ENCODE measurements at places on chromosomes 11 and 22.

- DNase-seq = no peak
Measured at GRCh38 chr11:10443721-10444235, 11.3 kb upstream of the AMPD3 start.

DNA sequence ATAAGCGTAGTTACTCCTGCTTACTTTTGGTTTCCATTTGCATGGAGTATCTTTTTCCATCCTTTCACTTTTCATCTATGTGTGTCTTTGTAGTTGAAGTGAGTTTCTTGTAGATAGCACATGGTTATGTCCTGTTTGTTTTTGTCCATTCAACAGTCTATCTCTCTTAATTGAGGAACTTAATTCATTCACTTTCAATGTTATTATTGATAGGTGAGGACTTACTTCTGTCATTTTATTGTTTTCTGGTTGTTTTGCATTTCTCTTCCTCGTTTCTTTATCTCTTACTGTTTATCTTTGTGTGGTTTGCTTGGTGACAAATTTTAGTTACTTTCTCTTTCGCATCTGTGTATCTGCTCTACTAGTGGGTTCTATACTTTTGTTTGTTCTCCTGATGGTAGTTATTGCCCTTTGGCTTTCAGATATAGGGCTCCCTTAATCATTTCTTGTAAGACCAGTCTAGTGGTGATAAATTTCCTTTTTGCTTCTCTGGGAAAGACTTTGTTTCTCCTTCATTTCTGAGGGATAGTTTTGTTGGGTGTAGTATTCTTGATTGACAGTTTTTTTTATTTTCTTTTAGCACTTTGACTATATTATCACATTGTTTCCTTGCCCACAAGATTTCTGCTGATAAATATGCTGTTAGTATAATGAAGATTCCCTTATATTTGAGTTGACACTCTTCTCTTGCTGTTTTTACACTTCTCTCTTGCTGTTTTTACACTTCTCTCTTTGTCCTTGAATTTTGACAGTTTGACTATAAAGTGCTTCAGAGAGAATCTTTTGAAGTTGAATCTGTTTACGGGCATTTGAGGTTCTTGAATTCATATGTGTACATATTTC is 9.0 kb upstream of the RAG1 start:
- DNase-seq = no peak

- DNase-seq = no peak
Measured at GRCh38 chr11:114051558-114051957, 8.0 kb upstream of the ZBTB16 start.

GRCh38 chr11:124920870-124921609 is 2.0 kb downstream of the HEPN1 start:
- DNase-seq = peak; percentile 73

DNA sequence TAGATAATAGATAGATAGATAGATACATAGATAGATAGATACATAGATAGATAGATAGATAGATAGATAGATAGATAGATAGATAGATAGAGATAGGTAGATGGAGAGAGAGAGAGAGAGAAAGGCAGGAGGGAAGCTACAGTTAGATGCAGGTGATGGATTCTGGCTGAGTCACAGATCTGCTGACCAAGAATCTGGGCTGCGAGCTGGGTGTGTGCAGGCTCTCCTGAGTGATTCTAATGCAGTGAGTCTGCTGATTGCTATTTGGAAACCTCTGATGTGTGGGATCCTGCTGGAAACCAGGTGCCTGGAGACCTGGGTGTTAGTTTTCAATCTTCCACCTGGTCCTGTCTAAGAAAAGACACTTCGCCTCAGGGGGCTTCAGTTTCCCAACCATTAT is 1441.8 kb downstream of the TBC1D22A start:
- no peak for DNase-seq

GRCh38 chr22:20578707-20579106 is 71.3 kb downstream of the MED15 start:
- no peak for DNase-seq

DNA sequence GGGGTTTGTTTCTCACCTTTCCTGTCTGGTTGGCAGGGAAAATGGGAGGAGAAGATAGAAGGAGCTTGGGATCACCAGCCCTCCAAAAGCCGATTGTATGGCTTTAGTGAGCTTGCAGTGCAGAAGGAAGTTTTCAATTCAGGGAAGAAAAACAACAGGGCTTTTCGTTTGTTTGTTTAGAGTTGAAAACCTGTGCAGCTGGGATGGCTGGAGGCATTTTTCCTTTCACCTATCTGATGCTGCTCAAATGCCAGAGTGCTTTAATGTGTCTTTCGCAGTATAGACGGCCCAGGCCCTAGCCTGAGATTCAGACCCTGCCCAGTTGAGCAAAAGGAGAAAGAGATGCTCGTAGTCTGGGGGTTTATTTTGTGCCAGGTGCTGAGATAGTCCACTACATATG is 87.9 kb downstream of the INSC start:
- DNase-seq = no peak

GRCh38 chr22:49633010-49633324 is 194.7 kb downstream of the BRD1 start:
- DNase-seq = no peak

DNA sequence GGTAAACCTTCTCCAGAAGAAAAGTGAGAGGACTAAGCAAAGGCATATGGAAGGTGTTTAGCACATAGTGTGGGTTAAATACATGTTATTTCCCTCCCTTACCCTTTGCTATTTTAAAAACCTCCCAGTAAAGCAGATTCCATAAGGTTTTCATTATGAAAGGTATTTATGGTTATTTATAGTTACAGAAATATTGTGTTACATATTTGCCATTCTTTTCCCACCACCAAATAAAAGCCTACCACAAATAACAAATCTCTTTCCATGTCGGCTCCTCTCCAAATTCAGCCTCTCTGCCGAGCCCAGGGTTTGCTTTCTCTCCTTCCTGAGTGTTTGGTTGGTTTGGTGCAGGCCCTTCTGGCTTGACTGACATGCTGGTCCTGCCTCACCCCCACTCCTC is 64.4 kb downstream of the INSC start:
- DNase-seq = peak; percentile 86

GRCh38 chr11:2447951-2448650 is 3.3 kb downstream of the KCNQ1 start:
- DNase-seq = no peak

DNA sequence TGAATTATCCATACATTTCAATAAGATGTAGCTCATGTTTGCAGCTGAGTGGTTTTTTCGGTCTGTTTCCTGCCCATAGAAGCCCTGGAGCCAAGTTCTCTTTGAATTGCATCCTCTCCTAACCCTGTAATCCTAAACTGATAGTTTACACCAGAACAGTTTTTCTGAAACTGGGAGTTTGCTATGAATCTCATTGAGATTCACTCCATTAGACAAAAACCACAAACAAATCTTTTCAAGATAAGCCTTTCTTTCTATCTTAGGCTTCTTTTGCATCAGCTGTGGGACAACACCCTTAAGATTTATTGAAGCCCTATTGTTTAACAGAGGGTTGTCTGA is 324.8 kb downstream of the DYNC2H1 start:
- peak; percentile 24 for DNase-seq

DNA sequence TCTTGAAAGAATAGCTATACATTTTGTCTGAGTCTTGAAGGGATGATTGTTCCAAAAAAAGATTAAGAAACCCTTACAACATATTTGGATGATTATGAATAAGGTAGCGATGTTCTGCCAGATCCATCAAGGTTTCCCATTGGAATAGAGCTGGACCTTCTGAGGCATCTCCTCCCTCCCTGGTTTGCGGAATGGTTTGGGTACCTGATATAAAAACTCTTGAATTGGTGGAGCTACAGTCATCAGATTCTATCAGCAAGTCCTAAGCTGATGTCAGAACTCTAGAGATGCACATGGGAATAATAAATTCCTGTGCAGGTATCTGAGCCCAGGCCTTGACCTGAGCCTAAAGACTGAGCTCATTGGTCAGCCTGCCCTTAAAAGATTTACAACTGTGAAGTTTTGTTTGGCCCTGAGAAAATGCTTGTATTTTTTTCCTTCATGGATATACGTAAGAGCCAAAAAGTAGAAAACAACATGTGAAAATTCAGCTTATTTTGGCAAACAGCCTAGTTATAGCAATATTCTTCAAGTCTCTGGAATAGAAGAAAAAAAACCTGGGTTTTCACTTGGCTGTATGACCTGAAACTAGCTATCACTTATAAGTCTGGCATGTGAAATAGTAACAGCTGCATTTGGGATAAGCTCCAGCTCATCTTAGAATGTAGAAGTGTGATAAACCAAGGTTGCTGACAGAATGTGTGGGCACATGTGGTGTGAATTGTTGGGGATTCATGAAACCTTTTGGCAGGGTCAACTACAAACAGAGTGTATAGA is 265.7 kb upstream of the CTSC start:
- peak; percentile 17 for DNase-seq

- DNase-seq = no peak
Measured at GRCh38 chr11:36447947-36448346, 62.1 kb downstream of the TRAF6 start.

- no peak for DNase-seq
Measured at GRCh38 chr11:94017446-94017845, 3.7 kb upstream of the HEPHL1 start.

GRCh38 chr11:119115484-119116234 is 5.7 kb upstream of the HINFP start:
- no peak for DNase-seq

DNA sequence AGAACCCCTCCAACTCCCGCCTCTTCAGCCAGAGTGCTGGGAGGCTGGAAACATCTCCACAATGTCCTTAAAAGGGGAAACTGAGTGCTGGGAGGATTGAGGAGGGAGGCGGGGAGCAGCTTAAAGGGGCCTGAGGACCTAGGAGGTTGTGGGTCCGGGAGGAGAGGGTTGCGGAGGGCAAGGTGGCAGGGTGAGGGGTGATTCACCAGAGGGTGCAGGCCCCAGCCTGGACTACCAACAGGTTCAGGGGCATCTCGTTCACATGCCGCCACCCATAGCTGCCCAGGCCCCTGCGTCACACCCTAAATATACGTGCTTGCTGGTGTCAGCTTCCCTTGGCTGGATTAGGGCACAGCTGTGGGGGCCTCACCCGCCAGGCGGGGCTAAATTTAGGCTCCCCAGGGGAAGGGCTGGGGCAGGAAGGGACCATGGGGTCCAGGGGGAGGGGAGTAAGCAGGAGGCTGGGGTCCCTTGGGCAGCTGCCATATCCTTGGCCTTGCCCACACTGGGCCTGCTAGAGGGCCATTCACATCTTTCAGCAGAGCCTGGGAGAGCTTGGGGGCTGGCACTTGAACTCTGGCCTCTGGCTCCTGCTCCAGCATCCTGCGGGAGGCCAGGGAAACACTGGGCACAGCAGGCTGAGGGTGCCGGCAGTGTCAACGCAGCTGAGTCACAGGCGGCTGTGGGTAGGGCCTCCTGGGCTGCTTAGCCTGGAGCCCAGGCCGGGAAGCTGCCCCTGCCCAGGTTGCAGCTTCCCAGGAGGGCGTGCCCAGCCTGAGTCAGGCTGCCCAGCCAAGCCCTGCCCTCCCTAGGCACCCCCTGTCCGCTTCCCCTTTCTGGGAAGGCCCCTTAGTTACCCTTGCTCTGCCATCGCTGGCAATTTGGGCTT is 1.3 kb downstream of the EHBP1L1 start:
- peak; percentile 74 for DNase-seq

DNA sequence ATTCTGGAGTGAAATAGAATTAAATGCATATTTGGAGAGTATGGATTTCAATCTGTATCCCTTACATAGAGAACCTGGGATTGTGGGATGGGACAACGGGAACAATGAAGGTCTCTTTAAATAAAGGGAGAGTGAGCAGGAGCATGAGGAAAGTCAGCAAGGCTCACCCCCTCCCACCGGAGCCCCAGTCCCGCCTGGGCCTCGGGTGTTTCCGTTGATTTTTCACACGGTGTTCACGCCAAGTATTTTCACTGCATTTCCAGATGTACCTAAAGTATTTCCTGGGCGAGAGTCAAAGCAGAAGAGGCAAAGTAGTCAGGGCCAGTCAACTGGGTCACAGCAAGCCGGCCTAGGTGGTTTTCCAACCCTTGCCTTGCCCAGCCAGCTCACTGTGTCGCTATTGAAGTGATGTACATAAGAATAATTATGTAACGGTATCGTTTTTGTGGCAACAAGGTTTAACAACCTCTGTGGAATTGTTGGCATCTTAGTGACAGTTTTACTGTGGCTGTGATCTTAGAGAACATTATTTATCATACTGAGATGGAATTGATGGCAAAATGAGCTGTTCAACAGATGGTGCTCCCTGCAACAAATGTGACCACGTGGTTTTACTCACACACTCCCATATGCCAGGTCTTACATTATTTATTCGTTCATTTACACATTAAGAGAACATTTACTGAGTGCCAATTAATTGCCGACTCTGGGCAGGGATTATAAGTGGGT is 177.3 kb downstream of the ADAMTS15 start:
- DNase-seq = no peak

DNA sequence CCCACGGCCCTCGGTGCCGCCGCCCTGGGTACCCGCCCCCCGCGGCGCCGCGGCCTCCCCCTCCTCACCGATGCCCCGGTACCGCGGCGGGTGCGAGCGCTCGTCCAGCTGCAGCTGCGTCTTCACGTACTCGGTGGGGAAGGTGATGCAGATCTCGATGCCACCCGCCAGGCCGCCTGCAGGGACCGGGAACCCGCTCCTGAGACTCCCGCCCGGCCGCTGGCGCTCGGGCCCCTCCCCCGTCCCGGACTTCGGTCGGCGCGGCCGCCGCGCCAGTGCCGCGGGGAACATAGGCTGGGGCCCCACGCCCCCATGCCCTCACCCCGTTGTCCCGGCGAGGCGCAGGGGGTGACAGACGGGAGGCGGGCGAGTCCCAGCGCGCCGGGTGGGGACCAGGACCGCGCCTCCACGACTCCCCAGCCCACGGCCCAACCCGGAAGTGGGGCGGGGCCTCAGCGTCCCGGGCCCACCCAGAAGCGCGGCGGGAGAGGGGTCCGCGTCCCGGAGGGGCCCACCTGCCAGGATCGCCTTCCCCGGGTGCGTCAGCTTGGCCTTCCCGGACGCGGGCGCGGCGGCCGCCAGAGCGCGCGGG is 375 bp downstream of the SLC25A1 start:
- DNase-seq = peak; percentile 76

DNA sequence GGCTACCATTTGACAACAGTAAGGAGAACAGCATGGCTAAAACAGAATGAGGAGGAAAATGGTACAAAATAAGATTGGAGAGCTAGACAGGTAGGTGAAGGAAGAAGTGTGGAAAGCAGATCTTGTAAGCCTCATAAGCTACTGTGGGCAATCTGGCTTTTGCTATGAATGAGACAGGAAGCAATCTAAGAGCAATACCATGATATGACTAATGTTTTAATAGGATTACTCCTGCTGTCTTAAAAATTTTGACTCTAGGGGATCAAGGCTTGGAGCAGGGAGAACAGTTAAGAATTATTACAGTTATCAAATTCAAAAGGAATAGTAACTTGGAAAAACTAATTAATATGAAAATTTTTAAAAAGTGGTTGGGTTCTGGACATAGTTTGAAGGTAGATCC is 1166.0 kb upstream of the CCDC90B start:
- DNase-seq = no peak

GRCh38 chr11:42974510-42975179 is 337.2 kb upstream of the API5 start:
- no peak for DNase-seq

GRCh38 chr11:12778240-12778905 is 104.2 kb downstream of the TEAD1 start:
- DNase-seq = peak; percentile 45

All from adipocyte (in vitro differentiated cells).